ENCODE measurements at places on chromosomes 5 and 9.
A peak's percentile ranks its signal among the peaks of the same experiment; 100 is the strongest.

- no peak for DNase-seq
These were observed 37.5 kb downstream of the FABP6 start for GRCh38 chr5:160266752-160267345.

DNA sequence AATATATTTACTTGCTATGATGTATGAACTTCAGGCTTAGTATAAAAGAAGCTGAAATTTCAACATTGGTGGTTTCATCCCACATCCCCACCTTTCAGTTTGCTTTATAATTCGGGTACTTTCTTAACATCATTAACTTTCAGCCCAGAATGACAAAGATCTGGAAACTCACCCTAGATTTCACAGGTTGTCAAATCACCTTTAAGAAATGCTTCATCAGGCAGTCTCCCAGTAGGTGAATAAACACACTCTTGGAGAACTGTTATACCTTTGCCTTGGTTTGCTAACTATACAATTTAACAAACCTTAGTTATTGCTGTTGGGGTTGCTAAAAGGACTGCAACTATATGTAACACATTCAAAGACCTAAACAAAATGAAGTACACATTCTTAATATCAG is 54.4 kb downstream of the MLANA start:
- DNase-seq = no peak

DNA sequence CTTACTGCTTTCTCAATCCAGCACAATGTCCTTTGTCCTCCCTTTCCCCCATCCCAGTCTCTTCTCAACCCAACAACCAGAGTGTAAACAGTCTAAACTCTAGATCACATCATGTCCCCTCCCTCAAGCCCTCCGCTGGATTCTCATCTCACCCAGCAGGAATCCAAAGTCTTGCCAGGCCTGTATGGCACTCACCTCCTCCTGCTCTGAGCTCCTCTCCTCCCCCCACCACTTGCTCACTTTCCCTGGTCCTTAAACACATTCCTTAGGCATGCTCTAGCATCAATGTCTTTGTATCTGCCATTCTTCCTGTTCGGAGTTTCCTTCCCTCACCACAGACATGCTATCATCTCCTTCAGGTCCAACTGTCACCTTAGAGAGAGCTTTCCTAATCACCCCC is 78.8 kb downstream of the NIPSNAP3B start:
- DNase-seq = no peak

DNA sequence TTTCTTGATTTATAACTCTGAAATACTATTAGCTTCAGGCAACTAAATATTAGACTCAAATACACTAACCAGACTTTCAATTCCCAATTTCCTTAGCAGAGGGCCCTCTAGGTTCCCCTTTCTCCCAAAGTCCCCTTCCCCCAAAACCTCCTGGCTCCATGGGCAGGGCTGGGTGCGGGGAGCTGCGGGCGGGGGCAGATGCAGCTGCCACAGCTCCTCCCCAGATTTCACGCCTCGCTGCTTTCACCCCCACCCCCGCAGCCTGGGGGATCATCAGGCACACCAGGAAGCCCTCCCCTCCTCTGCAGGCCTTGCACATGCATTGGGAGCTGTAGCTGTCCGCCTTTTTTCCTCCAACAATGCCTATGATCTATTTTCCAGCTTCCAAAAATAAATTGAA is 82.8 kb upstream of the SPATA31C2 start:
- no peak for DNase-seq

GRCh38 chr9:9783711-9784110 is 829.1 kb downstream of the PTPRD start:
- DNase-seq = no peak

GRCh38 chr5:89216606-89217005 is 333.6 kb upstream of the MEF2C start:
- no peak for DNase-seq

DNA sequence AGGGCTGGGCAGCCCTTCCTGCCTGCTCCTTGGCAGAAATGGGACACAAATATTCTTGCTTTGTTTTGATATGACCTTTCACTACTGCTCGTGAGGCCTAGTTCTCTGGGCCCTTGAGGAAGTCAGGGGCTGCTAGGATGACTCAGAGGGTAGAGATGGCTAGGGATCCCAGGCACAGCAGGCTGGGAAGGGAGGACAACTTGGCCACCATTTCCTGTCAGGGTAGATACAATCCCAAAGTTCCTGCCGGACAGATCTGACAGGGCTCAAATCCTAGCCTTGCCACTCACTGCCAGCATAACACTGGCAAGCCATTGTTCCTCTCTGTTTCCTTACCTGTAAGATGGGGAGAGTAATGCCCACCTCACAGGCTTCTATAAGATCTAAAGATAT is 31.7 kb upstream of the MEIKIN start:
- DNase-seq = no peak

DNA sequence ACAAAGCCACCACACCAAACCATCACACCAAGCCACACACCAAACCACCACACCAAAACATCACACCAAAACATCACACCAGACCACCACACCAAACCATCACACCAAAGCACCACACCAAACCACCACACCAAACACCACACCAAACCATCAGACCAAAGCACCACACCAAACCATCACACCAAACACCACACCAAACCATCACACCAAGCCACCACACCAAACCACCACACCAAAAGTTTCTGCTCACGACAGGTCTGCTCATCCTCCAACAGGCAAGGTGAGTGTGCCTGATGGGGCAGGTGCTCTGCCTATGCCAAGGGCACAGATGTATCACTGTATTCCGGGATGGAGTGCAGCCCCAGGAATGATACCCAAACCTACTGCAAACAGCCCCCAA is 87.9 kb upstream of the FSTL4 start:
- DNase-seq = no peak

DNA sequence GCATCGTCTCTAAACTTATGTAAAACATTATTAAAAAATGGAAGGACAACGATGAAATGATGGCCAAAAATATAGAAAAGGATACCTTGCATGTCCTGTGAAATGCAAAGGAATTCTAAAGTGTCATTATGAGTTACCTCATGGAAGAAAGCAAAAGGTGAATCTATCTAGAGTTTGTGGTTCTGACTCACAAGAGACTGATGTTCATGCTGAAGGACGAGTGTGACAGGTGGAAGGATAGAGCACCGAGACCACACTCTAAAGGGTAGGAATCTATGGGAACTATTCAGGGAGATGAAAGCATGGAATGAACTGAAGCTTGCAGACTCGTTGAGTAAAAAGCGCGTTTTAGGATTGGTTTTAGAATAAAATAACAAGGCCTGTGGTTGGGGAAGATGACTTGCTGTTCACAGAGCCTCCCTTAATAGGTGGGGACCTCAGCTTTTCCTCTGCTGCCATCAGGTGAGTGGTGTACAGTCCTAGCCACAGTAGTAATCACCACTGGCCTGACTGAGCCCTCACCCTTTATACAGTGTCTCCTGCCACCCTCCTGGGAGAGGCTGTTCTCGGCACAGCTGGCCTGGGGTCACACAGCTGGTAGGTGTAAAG is 11.2 kb downstream of the TENT4A start:
- no peak for DNase-seq

DNA sequence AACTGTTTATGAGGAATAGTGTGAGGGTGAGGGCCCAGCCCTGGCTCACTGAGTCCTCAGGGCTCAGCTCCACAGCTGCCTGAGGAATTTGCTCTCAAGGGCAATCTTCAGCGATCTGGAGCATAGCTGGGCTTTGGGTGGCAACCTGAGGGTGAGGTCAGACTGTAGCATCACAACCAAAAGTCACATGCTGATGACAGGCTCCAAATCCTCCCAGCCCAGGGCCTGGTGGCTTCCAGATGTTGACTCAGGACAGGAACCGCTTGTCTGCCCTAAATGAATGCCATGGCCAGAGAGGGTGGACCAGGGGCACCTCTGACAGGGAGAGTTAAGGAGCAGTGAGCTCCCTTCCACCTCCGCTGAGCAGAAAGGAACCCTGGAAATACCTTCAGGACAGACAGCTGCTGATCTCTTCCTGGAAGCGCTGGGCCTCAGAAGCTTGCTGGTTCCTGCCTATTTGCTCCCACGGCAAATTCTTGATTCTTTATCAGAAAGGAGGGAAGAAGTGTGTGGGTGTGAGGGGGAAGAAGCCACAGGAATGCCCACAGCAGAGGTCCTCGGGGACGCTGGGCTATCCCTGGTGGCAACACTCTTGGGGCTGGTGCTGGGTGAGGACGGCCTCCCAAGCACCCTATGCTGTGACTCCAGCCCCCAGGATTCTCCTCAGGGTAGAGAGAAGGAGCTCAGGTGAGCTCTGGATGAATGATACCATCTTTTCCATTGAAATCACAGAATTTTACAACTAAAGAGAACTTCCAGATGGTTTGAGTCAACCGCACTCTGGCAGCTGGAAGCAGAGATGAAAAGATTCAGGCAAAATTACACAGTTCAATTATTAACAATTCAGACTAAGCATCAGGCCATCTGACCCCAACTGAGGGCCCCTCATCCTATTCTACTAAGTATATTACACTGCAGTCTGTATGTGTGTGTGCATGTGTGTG is 13.8 kb upstream of the CTSL start:
- DNase-seq = peak; percentile 94

DNA sequence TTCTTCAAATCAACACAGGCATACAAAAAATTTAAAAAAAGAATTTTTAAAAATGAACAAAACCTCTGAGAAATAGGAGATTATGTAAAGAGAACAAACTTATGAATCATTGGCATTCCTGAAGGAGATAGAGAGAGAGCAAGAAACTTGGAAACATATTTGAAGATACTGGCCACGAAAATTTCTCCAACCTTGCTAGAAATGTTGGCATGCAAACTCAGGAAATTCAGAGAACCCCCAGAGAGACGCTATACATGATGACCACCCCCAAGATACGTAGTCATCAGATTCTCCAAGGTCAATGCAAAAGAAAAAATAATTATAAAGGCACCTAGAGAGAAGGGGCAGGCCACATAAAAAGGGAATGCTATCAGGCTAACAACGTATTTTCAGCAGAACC is 472.5 kb downstream of the MTRR start:
- DNase-seq = no peak

- no peak for DNase-seq
These were observed 280.5 kb downstream of the TUSC1 start for GRCh38 chr9:25397746-25398145.

GRCh38 chr5:156798201-156798600 is 51.9 kb upstream of the PPP1R2B start:
- no peak for DNase-seq

GRCh38 chr5:173707392-173707791 is 90.9 kb upstream of the BOD1 start:
- DNase-seq = no peak

GRCh38 chr5:133035224-133035623 is 8.9 kb upstream of the ZCCHC10 start:
- DNase-seq = peak; percentile 74

DNA sequence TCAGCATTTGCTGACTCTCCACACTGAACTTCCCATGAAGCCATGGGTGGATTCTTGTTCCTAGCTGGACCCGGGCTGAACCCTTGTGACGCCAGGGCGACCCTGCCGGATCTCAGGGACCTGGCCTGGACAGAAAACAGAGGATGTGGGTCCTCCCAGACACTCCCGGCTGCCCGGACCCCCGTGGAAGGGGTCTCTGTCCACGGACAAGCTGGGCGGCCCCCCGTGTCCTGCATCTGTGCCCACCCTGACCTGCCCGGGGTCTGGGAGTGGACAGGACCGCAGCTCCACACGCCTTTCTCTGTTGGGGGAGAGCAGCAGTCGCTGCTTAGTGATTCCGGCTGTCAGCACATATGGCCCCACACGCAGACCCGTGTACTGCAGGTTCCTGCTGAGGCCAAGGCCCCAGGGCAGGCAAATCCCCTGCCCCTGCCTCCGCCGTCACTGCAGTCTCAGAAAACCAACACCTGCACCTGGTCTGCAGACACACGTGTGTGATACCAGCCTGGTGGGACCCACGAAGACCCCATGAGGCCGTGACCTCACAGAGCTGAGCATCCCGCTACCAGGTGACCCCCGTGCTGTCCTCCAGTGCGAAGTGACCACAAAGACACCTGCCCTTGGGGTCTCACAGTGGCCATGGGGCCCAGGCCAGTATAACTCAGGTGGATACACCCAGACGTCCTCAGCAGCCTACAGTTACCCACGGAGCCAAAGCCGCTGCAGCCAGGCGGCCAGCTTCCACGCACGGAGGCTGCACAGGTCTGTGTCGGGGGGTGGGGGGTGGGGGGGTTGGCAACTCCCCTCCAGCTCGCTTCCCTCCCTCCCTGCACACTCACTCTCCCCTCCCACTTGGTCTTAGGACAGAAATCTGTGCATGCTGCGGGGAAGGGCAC is 50.6 kb downstream of the NKD2 start:
- DNase-seq = no peak

DNA sequence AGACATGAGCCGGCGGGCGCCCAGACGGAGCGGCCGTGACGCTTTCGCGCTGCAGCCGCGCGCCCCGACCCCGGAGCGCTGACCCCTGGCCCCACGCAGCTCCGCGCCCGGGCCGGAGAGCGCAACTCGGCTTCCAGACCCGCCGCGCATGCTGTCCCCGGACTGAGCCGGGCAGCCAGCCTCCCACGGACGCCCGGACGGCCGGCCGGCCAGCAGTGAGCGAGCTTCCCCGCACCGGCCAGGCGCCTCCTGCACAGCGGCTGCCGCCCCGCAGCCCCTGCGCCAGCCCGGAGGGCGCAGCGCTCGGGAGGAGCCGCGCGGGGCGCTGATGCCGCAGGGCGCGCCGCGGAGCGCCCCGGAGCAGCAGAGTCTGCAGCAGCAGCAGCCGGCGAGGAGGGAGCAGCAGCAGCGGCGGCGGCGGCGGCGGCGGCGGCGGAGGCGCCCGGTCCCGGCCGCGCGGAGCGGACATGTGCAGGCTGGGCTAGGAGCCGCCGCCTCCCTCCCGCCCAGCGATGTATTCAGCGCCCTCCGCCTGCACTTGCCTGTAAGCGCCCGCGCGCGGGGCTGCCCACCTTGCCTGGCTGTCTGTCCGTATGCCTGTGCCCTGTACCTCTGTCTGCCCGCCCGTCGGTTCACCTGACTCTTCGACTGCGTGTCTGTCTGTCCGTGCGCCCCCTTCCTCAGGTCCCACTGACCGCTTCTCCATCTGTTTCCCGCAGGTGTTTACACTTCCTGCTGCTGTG is 412 bp downstream of the FGF18 start:
- DNase-seq = no peak

- no peak for DNase-seq
These were observed 115.5 kb downstream of the SLC12A2 start for GRCh38 chr5:128199104-128199503.

Measured in suppressor macrophage (primary cell).